CD4-positive, alpha-beta T cell (primary cell): ENCODE measurements at places on chromosomes 3 and 15.
A peak's percentile ranks its signal among the peaks of the same experiment; 100 is the strongest.

DNA sequence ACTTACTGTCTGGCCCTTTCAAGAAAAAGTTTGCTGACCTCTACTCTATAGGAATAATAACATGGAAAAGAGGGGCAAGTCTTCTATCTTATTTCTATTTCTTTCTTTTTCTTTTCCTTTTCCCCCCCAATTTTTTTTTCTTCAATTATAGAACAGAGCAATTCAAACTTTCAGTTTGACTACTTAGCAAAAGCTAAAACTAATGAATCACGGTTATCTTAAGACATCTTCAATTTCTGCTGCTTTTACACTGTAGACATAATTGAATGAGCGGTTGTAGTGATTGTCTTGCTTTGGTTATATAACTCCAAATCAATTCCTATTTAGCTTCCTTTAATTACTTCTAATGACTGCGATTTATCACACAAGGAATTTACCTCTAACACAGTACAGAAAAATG lies 74.3 kb upstream of the P2RY1 start:
- DNase-seq, result no peak

DNA sequence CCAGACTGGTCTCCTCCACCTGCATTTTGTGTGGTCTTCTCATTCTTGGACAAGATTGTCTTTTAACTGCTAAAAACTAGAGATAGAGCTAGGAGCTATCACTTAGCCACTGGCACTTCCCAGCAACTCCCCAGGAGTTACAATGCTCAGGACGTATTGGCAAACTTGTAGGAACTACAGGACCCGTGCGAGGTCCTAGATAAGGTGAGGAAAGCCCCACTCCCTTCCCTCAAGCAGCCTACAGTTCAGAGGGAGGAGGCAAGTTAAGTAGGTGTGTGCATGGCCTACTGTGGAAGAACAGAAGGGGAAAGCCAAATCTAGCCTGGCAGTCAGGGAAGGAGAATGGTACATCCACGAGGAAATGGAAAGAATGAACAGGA lies 504.7 kb upstream of the PROK2 start:
- no peak for DNase-seq

GRCh38 chr3:186099178-186099577 lies 9.7 kb downstream of the ETV5 start:
- no peak for DNase-seq

DNA sequence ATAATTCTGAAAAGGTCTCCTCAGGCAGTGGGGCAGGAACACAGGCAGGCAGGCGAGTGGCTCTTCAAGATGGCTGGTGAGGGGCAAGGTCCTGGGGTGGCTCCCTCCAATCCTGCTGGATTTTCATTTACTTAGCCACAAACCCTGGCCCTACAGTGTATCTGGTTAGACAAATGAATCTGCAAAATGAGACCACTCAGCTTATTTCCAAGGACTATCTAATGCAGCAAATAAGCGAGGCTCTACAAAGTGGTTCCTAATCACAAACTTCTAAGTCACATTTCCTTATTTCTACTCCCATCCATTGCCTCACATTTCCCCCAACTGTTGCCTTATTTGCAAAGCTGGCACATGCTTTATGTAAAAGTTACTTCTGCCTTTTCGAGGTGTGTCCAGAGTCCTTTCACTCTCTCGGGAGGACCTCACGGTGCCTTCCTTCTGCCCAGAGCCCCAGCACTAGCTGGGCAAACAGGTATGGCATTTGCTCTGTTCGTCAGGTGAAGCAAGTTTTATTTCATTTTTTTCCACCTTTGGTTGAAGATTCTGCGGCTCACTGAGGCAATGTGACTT lies 40.5 kb downstream of the CCDC12 start:
- DNase-seq, result no peak

- DNase-seq, result no peak
These were observed 21.0 kb upstream of the FNDC3B start for GRCh38 chr3:172018364-172018763.

DNA sequence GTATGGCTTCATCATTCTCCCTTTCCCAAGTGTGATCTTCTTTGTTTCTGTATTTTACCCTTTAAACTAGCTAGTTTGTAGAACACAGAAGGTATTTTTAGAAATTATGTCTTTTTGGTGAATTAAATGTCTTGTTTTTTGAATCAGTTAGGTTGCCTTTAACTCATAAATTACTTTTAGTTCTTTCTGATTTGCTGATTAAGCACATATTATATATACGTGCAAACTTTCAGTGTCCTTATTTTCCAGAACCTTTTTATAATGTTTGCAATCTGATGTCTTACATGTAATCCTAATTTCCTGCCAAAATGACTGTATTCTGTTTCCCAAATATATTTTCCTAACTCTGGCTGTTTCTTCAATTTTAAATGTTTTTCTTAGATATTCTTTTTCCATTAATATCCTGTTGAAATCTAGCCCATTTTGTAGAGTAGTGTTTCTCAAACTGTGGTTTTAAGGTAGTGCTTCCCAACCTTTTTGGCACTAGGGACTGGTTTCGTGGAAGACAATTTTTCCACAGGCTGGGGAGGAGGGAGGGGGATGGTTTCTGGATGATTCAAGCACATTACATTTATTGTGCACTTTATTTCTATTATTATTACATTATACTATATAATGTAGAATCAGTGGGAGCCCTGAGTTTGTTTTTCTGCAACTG lies 51.8 kb downstream of the CHD2 start:
- DNase-seq, result no peak

DNA sequence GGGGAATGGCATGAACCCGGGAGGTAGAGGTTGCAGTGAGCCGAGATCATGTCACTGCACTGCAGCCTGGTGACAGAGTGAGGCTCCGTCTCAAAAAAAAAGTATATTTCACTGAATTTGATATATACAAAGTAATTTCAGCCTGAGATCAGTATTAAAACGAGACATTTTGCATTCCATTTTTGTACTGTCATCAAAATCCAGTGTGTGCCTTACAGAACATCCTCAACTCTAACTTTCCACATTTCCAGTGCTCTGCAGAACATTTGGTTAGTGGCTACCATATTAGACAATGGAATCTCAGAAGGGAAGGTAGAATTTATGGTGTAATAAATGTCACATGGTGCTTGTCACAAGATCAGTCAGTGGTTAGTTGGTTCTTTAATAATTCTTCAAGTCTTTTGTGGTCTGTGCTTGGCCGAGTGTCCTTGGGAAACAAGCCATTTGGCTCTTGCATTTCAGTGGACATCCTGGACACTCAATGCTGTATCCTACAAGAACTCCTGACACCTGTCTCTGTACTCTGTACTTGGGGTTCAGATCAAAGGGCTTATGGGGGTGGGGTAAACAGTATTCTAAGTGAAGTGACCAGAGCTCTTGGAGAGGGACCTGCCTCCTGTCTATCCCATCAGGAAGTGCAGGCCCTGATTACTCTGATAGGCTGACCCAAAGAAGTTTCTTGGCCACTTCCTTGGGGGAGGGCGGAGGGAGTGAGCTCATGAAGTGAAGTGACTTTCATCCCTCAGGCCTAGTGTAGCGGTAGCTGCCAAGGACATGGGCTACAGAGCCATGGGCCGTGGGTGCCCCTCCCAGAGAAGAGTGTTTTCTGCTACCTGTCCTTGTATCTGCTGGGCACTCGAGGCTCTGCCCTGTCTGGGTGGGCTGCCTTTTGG lies 3.7 kb downstream of the ACVR2B start:
- DNase-seq, result no peak

DNA sequence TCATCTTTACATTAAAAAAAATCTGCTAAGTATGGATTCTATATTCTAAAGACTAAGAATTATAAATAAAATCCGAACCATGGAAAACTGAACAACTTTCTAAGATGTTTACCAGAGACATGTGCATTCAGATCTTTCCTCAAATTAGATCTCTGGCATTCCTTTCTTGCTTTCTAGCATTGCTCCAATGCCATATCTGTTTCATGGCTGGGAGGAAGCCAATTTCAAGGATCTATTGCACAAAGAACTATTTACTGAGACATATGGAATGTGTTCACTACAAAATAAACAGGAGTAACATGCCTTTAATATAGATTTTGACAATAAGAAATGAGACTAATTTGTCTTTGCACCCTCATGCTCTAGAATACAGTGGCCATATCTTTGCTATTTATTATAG lies 45.1 kb upstream of the NANOGP8 start:
- no peak for DNase-seq

DNA sequence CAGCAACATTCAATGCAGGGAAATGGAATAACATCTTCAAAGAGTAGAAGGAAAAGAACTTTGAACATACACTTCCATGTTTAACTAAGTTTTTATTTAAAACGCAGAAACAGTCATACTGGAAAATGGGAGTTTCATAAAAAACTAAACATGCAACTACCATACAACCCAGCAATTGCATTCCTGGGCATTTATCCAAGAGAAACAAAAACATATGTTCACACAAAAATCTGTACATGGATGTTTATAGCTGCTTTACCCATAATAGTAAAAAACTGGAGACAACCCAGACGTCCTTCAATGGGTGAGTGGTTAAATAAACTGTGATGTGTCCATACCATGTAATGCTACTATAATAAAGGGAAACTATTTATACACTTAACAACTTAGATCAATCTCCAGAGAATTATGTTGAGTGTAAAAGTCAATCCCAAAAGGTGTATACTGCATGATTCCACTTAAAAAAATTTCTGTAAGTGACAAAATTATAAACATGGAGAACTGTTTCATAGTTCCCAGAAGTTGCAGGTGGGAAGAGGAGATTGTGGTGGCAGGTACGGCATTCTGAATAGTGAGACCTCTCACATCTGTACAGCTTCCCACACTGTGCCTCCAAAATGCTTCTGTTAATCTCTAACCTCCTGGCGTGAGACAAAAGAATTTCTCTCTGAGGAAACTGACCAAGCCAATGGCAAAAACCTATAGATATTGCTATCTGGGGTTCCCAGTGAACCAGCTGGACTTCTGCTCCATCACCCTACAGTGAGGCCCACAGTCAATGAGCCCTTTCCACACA lies 23.1 kb downstream of the ISG20 start:
- no peak for DNase-seq

DNA sequence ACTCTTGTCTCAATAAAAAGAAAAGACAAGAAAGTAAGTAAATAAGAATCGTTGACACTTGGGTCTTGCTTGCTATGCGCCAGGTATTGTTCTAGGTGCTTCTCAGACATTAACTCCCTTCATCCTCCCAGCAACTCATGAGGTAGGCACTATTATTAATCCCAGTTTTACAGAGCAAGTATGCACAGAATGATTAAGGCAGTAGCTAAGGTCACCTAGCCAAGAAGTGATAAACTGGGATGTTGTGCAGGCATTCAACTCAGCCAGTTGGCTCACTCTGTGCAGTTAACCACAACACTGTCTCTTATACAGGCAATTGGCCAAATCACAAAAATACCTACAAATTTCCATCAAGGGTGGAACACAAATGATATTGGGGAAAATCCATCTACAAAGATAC lies 1.7 kb upstream of the C3orf33 start:
- no peak for DNase-seq

DNA sequence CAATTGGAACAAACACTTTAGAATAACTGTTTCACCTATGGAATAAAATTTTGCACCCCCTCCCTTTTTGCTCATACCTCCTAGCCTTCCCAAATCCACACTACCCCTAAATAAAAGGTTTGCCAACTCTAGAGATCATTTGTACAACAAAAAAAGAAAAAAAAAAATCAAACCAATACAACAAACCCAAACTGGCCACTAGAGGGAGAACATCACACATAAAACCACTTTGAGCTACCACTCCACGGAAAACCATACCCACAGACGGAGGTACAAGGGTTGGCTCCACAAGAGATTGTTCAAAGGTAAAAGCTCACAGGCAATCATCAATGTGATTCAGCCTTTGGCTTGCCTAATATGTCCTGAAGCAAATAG lies 47.6 kb downstream of the SETMAR start:
- peak; percentile 15 for DNase-seq

GRCh38 chr15:63054985-63055384 lies 12.4 kb downstream of the TPM1 start:
- no peak for DNase-seq

- no peak for DNase-seq
These were observed 8.3 kb downstream of the MUC4 start for GRCh38 chr3:195803289-195803908.

DNA sequence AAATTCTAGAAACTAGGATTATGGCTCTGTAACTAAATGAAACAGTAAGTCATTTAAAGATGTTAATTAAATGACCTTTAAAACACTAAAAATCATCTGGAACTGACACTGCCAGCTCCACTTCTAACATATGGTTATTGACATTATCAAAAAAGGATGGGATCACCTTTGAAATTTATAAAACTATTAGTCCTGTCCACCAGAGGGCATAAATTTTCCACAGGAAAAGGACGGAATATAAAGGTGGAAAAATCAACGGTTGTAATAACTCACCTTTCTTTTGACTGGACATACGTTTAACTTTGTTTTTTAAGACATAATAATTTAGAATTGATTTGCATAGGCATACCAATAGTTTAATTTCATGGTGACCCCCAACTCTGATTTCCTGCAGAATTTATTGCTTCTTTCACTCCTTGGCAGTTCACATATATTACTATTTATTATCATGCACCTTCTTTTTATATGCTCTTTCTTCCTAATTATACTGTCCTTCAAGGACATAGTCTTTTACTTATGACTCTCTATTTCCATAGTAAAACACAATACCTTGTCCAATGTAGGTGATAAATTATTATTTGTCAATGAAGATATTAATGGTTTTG lies 345.7 kb downstream of the CADM2 start:
- DNase-seq, result no peak

- no peak for DNase-seq
These were observed 91.1 kb downstream of the TOP2B start for GRCh38 chr3:25573386-25574171.

GRCh38 chr3:71451060-71451459 lies 132.5 kb downstream of the FOXP1 start:
- DNase-seq, result peak; percentile 42

GRCh38 chr3:13530241-13531009 lies 18.5 kb upstream of the FBLN2 start:
- DNase-seq, result no peak

GRCh38 chr15:61835496-61836106 lies 224.6 kb downstream of the VPS13C start:
- peak; percentile 69 for DNase-seq

GRCh38 chr3:42688016-42688415 lies 2.7 kb downstream of the KLHL40 start:
- DNase-seq, result no peak

GRCh38 chr3:72636969-72637597 lies 211.2 kb downstream of the SHQ1 start:
- no peak for DNase-seq

DNA sequence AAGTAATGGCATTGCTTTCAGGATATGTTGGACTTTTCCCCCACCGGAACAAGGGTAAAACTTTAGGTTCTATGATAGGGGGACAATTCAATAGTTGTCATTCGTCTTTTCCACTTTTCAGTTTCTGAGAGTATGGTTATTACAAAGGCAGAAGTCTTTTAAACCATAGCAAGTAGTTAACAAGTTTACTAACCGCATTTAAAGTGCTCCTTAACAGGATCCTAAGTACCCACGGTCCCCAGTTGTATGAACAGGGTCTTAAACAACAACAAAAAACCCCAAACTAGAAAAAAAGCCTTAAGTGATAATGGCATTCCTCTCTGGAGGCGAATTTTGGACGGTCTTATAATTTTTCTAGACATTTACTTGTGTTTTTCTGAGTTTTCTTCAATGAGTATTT lies 831 bp downstream of the IFT57 start:
- no peak for DNase-seq

GRCh38 chr3:144429719-144430121 lies 458.1 kb downstream of the DIPK2A start:
- DNase-seq, result no peak

GRCh38 chr3:54696313-54696712 lies 231.5 kb downstream of the LRTM1 start:
- no peak for DNase-seq
